Progenitor cell of endocrine pancreas (in vitro differentiated cells): ENCODE measurements at places on chromosomes 3 and 15.

GRCh38 chr15:89680282-89680873 is 1.2 kb upstream of the PLIN1 start:
- no peak overlapping the region for H3K4me3 ChIP-seq
- H3K27me3 ChIP-seq, result peaks cover 2% of the 10 kb centered on the region

- no peak overlapping the region for H3K4me3 ChIP-seq
- no peaks in the 10 kb centered on the region for H3K27me3 ChIP-seq
- H3K36me3 ChIP-seq, result no peaks in the 10 kb centered on the region
These were observed 654.0 kb upstream of the KCNMB2 start for GRCh38 chr3:177882124-177882648.

DNA sequence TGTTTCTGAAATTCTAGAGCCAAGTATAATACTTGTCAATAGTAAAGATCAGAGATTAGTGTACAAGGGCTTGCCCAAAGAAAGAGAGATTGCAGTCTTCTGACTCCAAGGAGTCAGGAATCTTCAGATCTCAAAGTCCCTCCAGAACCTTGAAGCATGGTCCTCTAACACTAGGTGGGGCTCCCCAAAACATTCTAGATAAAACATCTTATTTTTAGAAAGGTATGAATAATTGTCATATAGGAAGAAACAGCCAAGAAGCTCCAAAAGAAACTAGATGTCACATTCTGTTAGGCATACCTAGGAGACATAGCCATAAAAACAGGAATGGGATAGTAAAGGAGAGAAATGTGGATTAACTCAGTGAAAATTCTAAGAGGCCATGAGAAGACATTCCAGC is 10.7 kb downstream of the MUC13 start:
- H3K27ac ChIP-seq, result no peak overlapping the region
- H3K27me3 ChIP-seq, result no peaks in the 10 kb centered on the region
- H3K36me3 ChIP-seq, result no peaks in the 10 kb centered on the region
- DNase-seq, result no peak
- no peak overlapping the region for H3K4me3 ChIP-seq
- peaks cover 3% of the 10 kb centered on the region for H3K4me1 ChIP-seq

DNA sequence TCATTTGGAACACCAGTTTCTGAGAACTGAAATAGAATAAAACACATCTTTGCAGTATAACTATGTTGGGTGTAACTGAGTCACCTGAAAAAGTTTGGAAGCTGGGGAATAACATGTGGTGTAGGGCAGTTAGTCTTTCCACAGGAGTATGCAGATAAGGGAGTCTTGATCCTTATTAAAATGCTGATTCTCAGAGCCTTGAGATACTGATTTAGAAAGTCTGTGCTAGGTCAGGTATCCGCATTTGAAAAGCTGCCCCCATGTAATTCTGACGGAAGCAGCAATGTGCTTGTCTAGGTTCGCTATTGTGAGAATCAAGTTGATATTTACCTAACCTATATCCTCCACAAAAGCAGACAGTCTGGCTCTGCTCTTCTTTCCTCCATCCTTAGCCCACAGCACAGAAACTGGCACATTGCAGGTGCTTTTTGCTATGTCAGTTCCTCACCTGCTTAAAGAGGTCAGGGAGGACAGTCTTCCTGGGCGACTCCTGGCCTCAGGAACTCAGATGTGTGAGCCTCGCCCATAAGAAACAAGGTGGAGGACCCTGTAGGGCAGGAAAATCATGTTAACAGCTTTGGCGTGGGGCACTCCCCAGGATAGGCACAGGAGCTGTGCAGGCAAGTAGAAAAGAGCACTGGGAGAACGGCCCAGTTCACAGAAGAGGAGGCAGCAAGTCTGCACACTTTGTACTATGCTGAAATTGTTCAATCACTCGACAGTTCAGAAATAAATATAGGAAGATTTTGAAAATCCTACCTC is 27.6 kb upstream of the SRPRB start:
- no peaks in the 10 kb centered on the region for H3K4me1 ChIP-seq
- no peak overlapping the region for H3K27ac ChIP-seq
- no peak overlapping the region for H3K4me3 ChIP-seq
- DNase-seq, result no peak
- H3K27me3 ChIP-seq, result peaks cover 8% of the 10 kb centered on the region
- H3K36me3 ChIP-seq, result no peaks in the 10 kb centered on the region

GRCh38 chr15:82832601-82833361 is 23.4 kb downstream of the WHAMM start:
- DNase-seq, result no peak
- H3K27ac ChIP-seq, result peak overlapping the region; percentile 21
- H3K36me3 ChIP-seq, result peaks cover 54% of the 10 kb centered on the region
- no peaks in the 10 kb centered on the region for H3K4me1 ChIP-seq

- DNase-seq, result no peak
- H3K27ac ChIP-seq, result no peak overlapping the region
- H3K36me3 ChIP-seq, result no peaks in the 10 kb centered on the region
- no peaks in the 10 kb centered on the region for H3K27me3 ChIP-seq
These were observed 198.6 kb upstream of the PLSCR5 start for GRCh38 chr3:146803745-146804144.
